Upper lobe of left lung (tissue), 6 donors: ENCODE measurements at places on chromosomes 1 and 21.

DNA sequence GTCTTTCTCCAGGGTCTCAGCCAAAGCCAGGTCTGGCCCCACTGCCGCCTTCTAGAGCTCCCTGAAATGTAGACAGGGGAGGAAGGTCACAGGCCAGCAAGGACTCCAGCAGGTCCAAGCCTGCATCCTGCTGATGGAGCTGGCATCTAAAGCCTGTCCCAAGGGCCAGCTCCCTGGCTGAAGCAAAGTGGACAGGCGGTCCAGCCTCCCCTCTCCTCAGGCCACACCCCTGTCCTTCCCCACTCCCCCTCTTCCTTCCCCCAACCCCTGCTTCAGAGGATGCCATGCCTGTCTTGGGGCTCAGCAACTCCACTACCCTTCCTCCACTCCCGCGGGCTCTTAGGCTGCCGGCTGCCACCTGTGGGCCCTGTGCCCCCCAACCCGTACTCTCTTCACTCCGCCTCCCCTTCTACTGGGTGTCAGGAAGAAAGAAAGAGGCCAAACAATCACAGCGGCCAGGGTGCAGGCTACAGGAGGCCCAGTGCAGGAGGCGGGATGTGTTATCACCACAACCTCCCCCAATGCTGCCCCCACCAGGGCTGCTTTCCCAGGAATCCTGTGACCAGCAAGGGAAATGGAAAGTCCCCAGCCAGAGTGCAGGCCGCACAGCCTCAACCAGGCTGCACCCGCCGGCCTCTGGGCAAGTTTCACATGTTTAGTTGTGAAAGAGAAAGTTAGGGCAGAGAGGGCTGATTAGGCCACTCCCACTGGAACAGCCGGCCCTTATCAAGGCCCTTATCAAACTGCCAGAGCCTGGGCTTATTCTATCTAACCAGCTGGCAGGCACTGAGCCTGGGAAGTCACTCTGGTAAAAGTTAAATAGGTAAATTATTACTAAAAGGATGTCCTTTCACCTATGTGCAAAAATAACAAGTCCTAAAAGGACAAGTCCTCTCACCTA is 34.1 kb downstream of the ACOT7 start:
- DNase-seq, result peak; percentile 89

- no peak for DNase-seq
Observed at GRCh38 chr1:30928171-30928570, 19.6 kb upstream of the SDC3 start.

DNA sequence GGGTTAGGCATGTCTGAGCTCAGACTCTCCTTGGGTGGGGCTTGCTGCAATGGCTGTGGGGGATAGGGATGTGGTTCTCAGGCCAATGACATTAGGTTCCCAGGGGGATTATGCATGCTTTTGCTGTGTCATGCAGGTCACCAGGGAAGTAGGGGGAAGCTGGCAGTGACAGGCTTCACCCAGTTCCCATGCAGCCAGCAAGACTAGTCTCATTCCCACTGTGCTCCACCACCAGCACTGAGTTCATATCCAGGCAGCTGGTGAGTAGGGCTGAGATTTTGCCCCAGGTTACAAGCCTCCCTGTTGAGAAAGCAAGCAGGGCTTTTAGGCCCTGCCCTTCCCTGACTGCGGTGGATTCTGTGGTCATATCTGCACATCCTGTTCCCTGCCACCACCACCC is 32.1 kb upstream of the PLA2G5 start:
- DNase-seq, result no peak

- DNase-seq, result peak; percentile 45
Observed at GRCh38 chr1:145871994-145872924, 13.4 kb upstream of the PIAS3 start.

DNA sequence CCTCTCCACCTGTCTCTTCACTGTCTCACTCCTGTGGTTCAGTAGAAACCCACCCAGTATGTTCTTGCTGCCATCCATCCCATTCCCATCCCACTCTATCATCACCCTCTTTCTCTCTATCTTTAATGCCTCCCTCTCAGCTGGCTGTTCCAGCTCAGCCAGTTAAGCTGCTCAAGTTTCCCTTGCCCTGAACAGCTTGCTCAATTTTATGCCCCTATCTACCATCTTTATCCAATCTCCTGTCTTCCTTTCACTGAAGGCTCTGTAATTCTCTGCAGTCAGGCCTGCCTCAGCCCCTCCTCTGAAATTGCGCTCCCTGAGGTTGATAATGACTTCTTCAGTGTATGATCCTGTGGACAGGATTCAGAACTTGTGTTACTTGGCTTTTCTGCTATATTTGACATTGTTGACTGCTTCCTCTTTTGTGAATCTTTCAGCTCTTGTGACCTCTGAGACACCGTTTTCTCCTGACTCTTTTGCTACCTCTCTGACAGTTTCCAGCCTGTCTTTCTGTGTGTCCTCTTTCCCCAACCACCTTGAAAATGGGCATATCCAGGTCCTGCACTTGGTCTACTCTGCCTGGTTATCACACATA is 13.9 kb upstream of the BCAR3 start:
- no peak for DNase-seq

DNA sequence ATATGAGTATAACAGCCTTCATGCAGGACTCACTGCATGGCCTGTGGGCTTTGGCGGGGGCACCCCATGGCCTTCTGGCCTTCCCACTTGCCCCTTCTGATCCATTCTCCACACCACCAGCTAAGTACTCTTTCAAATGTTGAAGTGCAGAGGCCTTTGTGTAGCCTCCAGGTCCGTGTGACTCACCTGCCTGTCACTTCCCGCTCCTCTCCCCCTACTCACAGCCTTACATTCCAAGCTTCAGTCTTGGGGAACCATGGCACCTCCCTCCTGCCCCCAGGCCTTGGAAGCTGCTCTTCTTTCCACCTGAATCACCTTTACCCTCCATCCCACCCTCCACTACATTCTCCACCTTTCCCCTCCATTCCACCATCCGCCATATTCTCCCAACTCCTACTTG is 69.6 kb downstream of the PGM1 start:
- peak; percentile 25 for DNase-seq

- DNase-seq, result no peak
Observed at GRCh38 chr1:15501208-15502032, 22.6 kb downstream of the CASP9 start.

GRCh38 chr1:119133987-119134386 is 6.5 kb downstream of the WARS2 start:
- no peak for DNase-seq

- DNase-seq, result no peak
Observed at GRCh38 chr1:6827630-6828165, 42.4 kb downstream of the CAMTA1 start.

GRCh38 chr1:186429017-186429416 is 31.9 kb downstream of the PDC start:
- DNase-seq, result no peak

GRCh38 chr1:230501849-230502248 is 75.7 kb upstream of the PGBD5 start:
- DNase-seq, result no peak

GRCh38 chr1:40665335-40666171 is at the start of gene RIMS3:
RIMS3 (minus strand) TSS chr1:40665682; CDS start chr1:40641925, 23,757 bp downstream.
- peak; percentile 83 for DNase-seq

- peak; percentile 22 for DNase-seq
Observed at GRCh38 chr21:25638660-25639550, at the start of gene JAM2. JAM2 (plus strand) TSS chr21:25639258; CDS start chr21:25639822, 564 bp downstream.

DNA sequence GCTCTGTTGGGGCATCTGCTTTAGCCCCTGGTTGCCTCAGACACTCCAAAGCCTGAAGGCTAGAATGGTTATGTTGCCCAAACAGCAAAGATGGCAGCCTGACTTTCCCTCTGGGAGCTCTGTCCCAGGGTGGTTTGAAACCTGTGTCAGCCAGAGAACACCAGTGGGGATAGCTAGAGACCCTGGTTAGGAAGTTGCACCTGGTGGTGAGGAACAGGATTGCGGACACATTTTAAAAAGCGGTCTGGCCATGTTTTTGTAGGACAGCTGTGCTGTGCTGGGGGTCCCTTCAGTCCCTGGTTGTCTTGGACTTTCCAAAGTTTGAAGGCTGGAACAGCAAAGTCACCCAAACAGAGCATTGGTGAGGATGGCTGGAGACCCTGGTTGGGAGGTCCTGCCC is 87.8 kb downstream of the DNM3 start:
- DNase-seq, result no peak

DNA sequence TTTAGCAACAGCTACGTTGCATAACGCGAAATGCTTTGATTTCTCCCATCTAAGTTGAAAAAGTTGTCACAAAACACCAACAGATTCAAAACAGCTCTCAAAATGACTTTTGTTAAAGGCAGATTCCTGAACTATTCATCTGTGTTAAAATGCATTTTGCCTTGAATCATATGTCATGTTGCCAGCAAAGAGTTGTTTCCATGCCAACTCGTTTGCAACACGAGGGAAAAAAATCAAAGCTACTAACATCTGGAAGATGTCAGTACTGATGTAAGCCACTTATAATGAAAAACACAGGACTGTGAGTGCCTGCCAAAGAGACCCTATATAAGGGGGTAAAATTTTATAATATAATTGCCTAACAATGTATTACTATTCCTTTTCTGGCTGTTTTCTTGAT is 182.7 kb upstream of the PTBP2 start:
- DNase-seq, result no peak

DNA sequence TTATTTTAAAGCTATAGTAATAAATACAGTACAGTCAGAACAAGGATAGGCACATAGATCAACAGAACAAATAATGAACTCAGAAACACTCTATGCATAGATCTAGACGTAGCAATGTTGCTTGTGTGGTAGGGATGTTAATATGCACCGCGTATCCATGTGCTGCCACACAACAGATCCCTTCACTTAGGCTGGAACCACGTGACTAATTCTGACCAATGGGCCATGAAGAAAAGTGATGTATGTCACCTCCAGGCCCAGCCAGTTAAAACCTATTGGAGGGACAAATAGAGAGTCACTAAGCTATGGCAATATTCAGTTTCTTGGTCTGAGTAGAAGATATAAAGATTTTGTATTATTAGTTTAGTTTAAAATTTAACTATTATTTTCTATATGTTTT is 91.4 kb downstream of the ADAMTS1 start:
- DNase-seq, result no peak

DNA sequence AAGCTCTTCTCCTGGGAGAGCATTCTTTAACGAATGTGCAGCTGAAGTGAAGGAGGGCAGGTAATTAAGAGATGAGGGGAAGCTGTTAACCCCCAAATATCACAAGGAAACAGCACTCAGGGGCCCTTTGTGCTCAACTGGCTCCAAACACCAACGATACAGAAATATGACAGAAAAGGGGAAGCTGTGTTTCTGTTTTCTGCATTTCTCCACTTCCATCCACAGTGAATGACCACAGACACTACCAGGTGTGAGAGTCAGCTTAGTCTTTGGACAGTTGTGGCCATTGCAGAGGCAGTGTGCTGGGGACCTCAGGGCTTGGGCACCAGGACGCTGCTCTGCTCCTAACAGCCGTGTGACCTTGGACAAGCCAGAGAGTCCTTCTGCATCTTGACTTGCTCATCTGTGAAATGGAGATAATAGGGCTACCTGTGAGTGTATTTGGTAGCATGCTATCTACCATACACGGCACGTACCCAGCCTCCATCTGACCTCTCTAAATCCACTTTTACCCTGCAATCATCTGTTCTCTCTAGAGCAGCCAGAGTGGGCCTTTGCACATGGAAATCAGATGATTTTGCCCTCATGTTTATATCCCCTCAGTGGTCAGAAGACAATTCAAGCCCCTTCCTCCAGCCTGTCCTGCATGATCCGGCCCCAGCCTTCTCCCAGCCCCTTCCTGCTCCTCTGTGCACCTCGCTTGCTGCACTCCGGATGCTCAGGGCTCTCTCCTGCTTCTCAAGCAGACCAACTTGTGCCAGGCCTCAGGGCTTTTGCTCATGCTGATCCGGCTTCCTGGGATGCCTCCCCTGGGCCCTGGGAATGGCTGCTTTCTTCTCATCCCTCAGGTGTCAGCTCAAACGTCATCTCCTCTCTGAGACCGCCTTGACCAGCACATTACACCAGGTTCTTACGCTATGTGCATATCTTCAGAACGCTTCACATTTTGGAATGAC is 4.7 kb upstream of the TINAGL1 start:
- no peak for DNase-seq

DNA sequence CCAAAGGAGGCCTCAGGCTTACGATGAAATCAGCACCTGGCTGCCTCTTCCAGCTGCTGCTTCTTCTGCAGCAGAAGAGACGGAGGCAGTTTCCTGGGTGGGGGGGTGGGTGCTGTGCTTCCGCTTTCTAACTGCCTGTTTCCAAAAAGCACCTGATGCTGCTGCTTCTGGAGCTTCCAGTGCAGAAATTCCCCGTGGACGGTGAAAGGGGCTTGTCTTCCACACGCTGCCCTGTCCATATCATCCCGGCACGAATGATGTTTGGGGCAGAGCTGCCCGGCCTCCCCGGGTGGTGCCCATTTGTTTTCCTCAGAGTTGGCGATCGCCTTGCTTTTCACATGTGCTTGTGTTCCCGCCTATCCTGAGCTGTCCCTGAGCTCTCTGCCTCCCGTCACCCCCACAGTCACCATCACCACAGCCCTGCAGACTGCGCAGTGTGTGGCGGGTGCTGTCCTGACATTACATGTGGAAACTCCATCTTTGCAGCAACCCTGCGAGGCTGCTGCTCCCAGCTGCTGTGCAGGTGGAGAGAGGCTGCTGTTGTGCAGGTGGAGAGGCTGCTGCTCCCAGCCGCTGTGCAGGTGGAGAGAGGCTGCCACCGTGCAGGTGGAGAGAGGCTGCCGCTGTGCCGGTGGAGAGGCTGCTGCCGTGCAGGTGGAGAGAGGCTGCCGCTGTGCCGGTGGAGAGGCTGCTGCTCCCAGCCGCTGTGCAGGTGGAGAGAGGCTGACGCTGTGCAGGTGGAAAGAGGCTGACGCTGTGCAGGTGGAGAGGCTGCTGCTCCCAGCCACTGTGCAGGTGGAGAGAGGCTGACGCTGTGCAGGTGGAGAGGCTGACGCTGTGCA is 1.8 kb downstream of the TTLL10 start:
- peak; percentile 61 for DNase-seq

- DNase-seq, result peak; percentile 63
Observed at GRCh38 chr1:153677718-153678518, 570 bp upstream of the NPR1 start.

DNA sequence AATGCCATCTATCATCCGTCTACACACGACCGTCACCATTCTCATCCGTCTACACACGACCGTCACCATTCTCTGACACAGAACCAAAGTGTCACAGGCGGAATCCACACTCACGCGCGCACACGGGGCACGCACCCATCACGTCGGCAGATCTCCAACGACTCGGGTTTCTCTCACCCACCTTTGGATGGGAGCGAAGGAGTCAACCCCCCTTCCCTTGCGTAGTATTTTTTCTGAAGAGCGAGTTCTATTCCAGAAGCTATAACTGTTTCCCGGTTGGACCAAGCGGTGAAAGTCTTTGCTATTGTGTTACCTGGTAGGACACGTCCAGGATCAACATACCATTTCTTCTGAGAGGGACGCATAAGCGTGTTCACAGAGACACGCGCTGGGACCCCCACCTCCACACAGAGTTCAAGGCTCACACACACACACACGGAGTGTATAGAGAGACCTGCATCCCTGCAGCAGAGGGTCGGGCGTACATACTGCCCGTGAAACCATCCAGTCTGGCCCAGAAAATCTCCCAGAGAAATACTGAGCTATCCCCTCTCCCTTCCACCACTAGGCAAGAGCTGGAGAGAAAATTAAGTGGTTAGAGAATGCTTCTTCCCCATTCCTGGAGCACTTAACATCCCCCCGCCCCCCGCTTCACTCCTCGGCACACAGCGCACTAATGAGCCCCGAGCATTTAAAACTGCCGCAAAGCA is 741 bp downstream of the DUSP10 start:
- DNase-seq, result peak; percentile 51

GRCh38 chr21:42533306-42533962 is 19.8 kb downstream of the SLC37A1 start:
- DNase-seq, result no peak

- DNase-seq, result no peak
Observed at GRCh38 chr1:182293119-182293589, 98.4 kb downstream of the GLUL start.
